ENCODE measurements at places on chromosomes 3 and 15. TPM values are rescaled to one million over a fixed set of nuclear protein-coding genes. Genes with fewer than 3 reads are reported as not detected.

KIF15 gene
- 6.4 TPM for total RNA-seq

KBTBD13 gene
- not detected for total RNA-seq

GOLGA6L7 gene
- not detected for total RNA-seq

DNA sequence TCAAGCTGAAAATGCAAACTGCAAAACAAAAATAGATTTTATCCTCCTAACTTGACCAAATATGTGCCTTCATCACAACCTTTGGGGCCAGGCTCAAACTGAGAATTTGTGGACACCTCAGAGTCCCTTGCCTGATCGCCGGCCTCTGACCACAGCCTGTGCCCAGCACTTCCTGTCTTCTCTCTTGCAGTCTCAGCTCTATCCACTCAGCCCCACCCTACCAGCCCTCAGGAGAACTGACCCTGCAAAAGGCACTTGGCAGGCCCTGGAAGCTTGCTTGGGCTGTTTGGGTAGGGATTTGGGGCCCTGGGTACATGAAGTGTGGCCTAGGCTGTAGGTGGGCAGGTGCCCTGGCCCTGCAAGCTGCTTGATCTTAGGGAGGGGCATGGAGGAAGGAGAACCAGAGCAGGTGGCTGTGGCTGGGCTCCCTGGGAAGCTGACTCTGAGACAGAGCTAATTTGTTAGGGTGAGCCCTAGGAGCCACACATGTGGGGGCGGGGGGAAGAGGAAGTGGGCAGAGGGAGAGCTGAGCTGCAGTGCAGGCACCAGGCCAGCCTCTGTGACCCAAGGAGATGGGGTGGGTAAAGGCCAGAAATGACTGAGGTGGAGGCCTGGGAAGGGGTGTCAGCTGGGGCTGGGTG, 8.6 kb downstream of the CLEC3B start:
- no peak for DNase-seq

GRCh38 chr15:99105514-99106341, 848 bp downstream of the SYNM start:
- peak; percentile 72 for DNase-seq

DNA sequence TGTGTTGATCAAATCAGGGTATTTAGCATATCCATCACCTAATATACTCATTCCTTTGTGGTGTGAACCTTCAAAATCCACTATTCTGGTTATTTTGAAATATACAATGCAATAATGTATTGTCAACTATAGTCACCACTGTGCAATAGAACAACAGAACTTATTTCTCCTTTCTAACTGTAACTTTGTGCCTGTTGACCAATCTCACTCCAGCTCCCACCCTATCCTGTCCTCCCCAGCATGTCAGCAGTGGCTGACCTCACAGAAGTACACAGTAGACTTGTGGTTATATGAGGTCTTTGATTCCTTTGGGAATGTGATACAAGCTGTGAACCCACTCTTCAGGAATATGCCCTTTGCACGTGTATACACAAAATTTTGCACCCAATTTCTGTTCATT, 64.2 kb downstream of the ECT2 start:
- no peak for DNase-seq

Measured in occipital lobe (tissue), 3 donors.